ENCODE measurements at places on chromosomes 5 and 9.

DNA sequence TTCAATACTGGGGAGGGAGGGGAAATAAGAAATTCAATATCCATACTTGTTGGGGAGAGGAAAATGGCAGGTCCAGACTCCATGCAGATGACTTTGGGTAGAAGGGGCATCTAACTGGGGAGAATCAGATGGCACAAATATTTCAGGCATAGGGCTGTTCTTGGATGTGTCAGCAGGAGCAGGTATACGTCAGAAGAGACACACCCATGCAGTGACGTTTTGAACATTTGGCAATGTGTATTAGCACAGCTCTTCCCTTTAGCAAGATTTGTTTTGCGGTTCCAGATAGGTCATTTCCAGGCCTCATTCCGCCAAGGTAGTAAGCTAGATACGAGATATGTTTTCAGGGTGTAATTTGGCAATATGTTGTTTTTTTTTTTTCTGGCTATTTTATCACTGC, 187.2 kb upstream of the CDH10 start:
- DNase-seq = no peak

- no peak for DNase-seq
Measured at GRCh38 chr5:129367883-129368282, 92.2 kb upstream of the ADAMTS19 start.

- no peak for DNase-seq
Measured at GRCh38 chr5:153308282-153308681, 182.2 kb upstream of the GRIA1 start.

- DNase-seq = no peak
Measured at GRCh38 chr5:119332208-119332607, 23.6 kb upstream of the TNFAIP8 start.

- DNase-seq = no peak
Measured at GRCh38 chr5:133205204-133205603, 153.4 kb downstream of the HSPA4 start.

DNA sequence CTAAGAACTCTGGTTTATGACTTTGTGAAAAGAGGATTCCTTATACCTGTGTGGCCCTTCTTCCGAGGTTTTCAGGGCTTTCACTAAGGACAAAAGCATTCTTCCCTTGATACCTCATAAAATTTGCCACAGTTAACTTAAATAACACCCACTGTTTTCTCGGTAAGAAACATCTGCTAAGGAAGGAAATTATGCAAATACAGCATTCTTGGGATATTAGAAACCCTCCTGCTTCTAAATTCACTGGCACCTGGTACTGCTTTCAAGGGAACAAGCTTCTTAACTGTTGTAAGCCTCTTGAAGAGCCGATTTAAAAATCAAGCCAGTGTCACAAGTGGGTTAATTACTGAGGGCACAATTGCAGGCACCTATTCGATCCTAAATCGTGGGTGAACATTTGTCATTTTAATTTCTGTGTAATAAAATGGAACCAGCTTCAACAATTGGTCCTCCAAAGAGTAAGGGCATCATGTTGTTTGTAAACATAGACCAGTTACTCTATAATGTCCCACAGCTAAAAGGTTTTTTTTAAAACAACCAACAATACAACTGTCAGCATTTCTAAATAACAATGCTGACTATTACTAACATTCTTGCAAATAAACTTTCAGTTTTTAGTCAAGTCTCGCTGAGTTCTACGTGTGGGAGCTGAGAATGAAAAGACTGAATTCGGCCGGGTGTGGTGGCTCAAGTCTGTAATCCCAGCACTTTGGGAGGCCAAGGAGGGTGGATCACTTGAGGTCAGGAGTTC, 26.6 kb downstream of the AK3 start:
- no peak for DNase-seq

DNA sequence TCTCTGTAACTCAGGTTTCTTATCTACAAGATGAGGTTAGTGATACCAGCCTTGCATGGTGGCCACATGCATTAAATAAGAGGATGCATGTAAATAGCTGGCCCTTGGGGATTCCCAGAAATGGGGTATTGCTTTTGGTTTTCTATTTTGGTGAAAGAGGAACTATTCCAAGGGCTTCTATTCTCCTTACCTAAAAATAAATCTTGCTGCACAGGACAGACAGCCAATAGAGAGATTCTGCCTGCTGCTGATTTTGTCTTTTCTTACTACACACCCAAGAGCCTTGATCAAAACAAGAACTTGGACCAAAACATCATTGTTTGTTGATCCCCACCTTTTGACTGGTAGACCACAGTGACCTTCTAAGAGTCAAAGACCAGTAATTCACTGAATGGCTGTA, 161.8 kb downstream of the PJA2 start:
- DNase-seq = no peak

GRCh38 chr9:98442114-98442513, 186.7 kb upstream of the TBC1D2 start:
- DNase-seq = no peak

- no peak for DNase-seq
Measured at GRCh38 chr5:152404494-152404893, 585 bp downstream of the NMUR2 start.

- DNase-seq = no peak
Measured at GRCh38 chr5:91110686-91111085, 272.4 kb downstream of the ARRDC3 start.

GRCh38 chr5:1885868-1886845, 3.4 kb upstream of the IRX4 start:
- DNase-seq = no peak

DNA sequence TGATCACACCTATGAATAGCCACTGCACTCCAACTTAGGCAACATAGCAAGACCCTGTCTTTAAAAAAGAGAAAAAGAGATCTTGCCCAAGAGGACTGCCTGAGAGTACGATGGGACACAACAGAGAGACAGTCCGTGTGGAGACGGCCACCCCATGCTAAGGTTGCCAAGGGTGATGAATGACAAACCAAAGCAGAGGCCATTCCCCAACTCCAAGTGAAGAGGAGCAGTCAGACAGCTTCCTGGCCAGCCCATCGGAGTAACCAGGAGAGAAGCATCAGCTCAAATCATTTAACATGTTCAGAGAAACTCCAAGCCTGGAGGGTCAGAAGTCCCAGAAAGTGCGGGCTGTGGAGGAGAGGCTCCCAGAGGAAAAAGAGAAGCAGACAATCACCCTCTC, 63.9 kb upstream of the SUB1 start:
- no peak for DNase-seq

- DNase-seq = no peak
Measured at GRCh38 chr5:2259494-2260107, 376.9 kb upstream of the IRX4 start.

DNA sequence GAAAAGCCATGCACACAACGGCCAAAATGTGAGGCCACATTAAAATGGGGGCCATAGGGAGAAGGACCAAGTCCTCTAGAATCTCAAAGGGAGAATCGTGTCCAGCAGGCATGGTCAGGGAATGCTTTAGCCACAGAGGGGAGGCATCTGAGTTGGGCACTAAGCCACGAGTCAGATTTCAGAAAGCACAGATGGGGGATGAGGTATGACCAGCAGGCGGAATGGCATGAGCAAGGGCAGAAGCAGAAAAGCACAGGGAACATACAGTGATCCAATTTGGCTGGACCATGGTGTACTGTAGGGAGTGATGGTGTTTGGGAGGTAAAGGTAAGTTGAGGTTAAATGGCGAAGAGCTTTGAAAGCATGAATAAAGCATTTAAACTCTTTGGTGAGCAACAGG, 214.6 kb downstream of the TLE1 start:
- no peak for DNase-seq

DNA sequence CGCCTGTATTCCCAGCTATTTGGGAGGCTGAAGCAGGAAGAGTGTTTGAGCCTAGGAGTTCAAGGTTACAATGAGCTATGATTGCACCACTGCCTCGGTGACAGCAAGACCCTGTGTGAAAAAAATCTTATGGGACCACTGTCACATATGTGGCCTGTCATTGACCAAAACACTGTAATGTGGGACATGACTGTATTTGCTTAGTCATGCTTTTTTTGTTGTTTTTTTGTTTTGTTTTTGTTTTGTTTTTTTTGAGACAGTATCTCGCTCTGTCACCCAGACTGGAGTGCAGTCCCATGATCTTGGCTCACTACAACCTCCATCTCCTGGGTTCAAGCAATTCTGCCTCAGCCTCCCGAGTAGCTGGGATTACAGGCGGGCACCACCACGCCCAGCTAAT, 13.5 kb downstream of the POLR1E start:
- DNase-seq = no peak

GRCh38 chr5:59893429-59894227, at the start of gene PDE4D:
PDE4D (minus strand) TSS chr5:59893726.
- no peak for DNase-seq

GRCh38 chr9:116313638-116314037, 160.0 kb downstream of the PAPPA start:
- DNase-seq = no peak

GRCh38 chr9:11159318-11159862, 546.6 kb upstream of the PTPRD start:
- DNase-seq = no peak

DNA sequence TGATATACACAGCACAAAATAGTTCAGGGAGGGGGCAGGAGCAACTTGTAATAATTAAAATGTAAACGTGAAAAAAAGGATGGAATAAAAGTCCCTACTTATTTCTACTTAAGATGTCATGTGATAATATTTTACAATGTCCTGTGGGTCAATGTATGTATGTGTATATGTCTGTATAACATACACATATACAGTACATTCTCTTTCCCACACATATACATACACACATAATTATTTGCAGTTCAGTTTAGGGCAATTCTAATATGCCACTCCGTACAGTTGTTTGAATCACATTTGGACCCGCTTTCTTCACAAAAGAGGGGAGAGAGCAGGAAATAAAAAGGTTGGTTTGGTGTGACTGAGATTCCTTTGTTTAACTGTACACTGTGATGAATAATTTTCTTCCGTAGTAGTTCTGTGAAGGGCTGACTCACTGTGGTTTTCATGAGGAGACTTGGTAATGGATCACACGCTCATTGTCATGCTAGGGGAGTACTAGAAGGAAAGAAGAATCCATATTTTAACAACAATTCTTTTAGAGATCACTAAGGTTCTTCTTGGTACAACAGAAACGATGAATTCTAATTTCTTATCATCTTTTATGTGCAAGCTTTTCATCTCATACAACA, 26.2 kb upstream of the ACOT12 start:
- no peak for DNase-seq

- no peak for DNase-seq
Measured at GRCh38 chr5:53884417-53884816, 324.0 kb downstream of the NDUFS4 start.
